Thoracic aorta (tissue), 2 donors: ENCODE measurements at places on chromosomes 13 and 19. TPM values are rescaled to one million over a fixed set of nuclear protein-coding genes. Genes with fewer than 3 reads are reported as not detected.

SAFB2 gene
- total RNA-seq, result 80.6 TPM

DACT3 gene
- total RNA-seq, result 138 TPM

CYP4F12 gene
- 4.6 TPM for total RNA-seq

DNA sequence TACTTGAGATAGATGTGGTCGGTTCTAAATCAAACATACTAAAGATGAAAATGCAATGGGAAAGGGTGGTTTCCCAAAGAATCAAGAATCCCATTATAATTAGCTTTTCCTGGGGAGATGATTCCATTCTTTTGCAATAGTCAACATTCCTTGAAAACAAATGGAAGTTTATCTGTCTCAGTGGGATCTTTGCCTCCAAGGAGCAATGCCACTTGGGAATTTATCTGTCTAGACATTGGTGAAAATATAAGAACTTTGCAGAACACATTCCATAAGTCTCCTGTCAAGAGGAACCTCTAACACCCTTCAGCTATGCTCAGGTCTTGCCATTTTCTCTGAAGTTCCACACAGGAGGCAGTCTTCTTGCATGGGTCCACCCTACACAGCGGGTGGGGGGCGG, 152.5 kb downstream of the KCTD12 start:
- no peaks in the 10 kb centered on the region for H3K4me1 ChIP-seq
- H3K36me3 ChIP-seq, result no peaks in the 10 kb centered on the region
- H3K27ac ChIP-seq, result no peak overlapping the region
- no peak for DNase-seq
- no peak overlapping the region for H3K4me3 ChIP-seq
- H3K27me3 ChIP-seq, result no peaks in the 10 kb centered on the region

- peaks cover 97% of the 10 kb centered on the region for H3K4me1 ChIP-seq
- peak overlapping the region; percentile 79 for H3K27ac ChIP-seq
- no peaks in the 10 kb centered on the region for H3K27me3 ChIP-seq
- H3K4me3 ChIP-seq, result no peak overlapping the region
- H3K36me3 ChIP-seq, result no peaks in the 10 kb centered on the region
Measured at GRCh38 chr13:110244976-110245375, 62.0 kb downstream of the COL4A1 start.
